ENCODE measurements at places on chromosomes 13 and 19. TPM values are rescaled to one million over a fixed set of nuclear protein-coding genes. Genes with fewer than 3 reads are reported as not detected.

TNFRSF19 gene
- 17.6 TPM for total RNA-seq

DNA sequence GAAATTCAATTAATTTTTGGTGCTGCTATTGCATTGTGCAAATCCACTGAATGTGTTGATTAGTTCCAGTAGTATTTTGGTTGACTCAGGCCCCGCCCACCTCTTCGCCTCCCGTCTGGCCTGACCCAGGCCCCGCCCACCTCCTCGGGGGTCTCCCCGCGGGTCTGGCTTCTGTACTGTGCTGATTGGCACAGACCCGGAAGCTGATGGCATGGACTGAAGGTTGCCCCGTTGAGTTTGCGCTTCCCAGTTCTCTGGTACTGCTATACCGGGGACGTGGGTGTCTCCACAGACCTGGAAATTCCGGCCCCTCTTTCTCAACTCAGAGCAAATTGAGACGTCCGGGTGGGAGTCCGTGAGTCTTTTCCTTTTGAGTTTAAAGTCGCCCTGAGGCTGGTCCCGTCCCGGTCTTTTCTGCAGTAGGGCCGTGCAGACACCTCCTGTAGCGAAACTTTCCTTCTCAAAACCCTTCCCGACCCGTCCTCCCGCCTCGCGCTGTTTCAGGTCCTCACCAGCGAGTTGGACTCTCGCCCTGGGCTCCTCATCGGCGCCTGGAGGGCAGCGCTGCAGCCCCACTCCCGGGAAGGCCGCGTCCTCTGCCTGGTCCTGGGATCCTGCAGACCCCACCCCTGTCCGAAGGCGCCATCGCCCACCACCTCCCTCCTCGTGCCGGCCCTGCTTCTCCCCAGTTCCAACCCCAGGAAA is 14.8 kb downstream of the ZNF701 start:
- DNase-seq = no peak

CEACAM7 gene
- not detected for total RNA-seq

GRCh38 chr13:109087916-109088623 is 458.7 kb downstream of the MYO16 start:
- DNase-seq = no peak

VRK3 gene
- 17.8 TPM for total RNA-seq

DNA sequence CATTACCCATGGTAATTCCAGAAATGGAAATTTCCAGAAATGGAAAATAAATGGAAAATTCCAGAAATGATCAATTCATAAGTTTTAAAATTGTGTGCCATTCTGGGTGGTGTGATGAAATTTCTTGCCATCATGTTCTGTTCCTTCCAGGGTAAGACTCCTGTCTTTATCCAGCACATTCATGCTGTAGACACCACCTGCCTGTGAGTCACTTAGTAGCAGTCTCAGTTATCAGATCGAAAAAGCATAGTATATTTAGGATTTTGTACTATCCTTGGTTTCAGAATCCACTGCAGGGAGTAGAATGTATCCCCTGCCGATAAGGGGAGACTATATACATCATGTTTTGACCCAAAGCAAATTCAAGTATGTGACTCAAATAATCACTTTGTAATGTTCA is 26.7 kb upstream of the CSNK1A1L start:
- DNase-seq = no peak

- no peak for DNase-seq
Observed at GRCh38 chr19:45464852-45465441, 2.8 kb upstream of the FOSB start.

- DNase-seq = no peak
Observed at GRCh38 chr19:21092109-21092508, 10.1 kb downstream of the ZNF714 start.

KRTDAP gene
- not detected for total RNA-seq

GRCh38 chr19:38726761-38727301 is 17.4 kb downstream of the CAPN12 start:
- DNase-seq = no peak

GRCh38 chr13:38520041-38520440 is 166.8 kb upstream of the FREM2 start:
- no peak for DNase-seq

CBLC gene
- total RNA-seq = 4.7 TPM

C2CD4C gene
- total RNA-seq = 0.42 TPM

HOMER3 gene
- total RNA-seq = 20.7 TPM

SERPINE3 gene
- 0.16 TPM for total RNA-seq

- no peak for DNase-seq
Observed at GRCh38 chr13:50989476-50989875, 79.9 kb downstream of the RNASEH2B start.

KLK8 gene
- total RNA-seq = not detected

DNA sequence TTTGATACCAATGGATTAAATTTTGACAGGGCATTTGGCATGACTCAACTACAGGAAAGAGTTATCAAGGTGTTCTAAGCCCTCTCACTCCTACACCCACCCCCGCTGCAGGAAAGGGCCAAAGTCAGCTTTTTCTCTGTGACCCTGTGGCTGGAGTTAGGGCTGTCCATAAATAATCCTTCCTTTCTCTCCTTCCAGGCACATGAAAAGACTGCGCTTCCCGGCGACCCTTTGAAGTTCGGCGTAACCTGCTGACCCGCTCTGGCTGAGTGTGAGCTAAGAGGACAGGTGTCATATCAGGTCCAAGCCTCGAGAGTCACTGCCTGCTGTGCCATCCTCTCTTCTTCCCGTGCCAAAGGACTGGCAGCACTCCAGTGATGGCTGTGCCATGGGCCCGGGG is 25.6 kb downstream of the ZNF114 start:
- DNase-seq = no peak

- no peak for DNase-seq
Observed at GRCh38 chr19:48258350-48258749, 2.6 kb upstream of the CARD8 start.

DNA sequence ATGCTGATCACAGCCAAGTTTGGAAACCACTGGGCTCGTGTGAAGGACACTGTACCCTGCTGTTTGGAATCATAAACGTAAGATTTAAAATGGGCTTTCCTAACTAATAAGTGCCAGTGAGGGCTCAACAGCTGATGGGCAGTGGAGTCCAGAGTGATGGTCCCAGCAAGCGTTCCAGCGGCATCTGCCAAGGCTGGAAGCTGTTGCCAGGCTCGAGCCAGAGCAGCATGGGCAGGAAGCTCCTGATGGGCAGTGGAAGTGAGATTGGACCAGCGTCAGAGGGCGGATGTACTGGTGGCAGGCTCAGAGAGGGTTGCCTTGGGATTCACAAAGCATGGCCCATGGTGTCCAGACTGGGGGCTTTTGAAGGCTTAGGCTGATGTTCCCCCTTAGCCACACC is 30.2 kb downstream of the COL4A2 start:
- no peak for DNase-seq

GRCh38 chr19:7216373-7216902 is 77.8 kb downstream of the INSR start:
- DNase-seq = no peak

- no peak for DNase-seq
Observed at GRCh38 chr19:46209051-46209450, 20.5 kb upstream of the IGFL1 start.

- DNase-seq = no peak
Observed at GRCh38 chr13:18953139-18953930, 228.3 kb downstream of the TUBA3C start.

GRCh38 chr13:112943309-112944125 is 25.5 kb upstream of the MCF2L start:
- DNase-seq = no peak

DNA sequence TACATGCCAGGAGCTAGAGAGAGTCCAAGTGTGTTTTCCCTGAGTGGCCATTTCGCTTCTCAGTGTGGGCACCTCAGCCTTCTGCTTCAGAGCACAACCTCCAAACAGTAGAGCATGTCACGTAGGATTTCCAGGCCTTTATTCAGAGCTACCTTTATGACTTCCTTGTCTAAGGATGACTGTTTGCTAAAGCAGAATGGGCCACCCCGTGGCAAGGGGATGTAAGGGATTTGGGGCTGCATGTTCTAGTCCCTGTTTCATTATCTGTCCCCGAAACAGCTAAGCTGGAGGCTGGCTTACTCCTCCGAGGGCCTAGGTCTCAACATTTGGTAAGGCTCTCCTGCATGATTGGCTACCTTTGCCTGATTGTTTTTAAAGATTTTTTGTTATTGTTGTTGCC is 6.0 kb downstream of the RNASEH2B start:
- DNase-seq = no peak

DNA sequence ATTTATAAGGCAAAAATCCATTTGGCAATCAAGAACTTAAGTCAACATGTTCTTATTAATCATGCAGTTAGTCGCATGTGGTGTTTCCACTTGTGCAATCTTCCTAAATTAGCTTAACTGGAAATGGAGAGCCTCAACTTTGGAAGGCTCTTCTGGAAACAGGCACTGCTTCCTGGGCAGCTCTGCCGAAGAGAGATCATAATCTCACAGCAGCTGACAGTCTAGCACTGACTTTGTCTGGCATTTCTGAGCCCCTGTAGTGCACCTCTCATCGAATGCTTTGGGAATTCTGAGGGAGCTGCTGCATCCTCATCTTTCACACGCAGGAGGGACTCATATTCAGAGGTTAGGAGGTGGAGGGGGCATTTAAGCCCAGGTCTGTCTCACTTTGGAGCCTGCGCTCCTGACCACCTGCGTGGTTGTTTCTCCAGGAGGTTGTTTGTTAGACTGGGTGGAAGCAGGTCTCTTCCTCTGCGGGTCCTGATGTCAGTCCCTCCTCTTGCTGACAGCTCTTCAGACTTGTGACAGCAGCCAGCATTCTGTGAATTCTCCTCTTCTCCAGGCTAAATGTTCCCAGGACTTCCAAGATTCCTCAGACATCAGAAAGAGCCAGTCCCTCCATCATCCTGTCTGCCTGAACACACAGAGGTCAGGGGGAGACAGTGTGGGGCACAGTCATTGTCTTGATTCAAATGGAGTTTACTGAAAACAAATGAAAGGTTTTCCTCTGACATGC is 100.4 kb upstream of the GJB6 start:
- DNase-seq = no peak

- no peak for DNase-seq
Observed at GRCh38 chr19:40341601-40342482, 6.4 kb downstream of the C19orf47 start.
